IPS DF 6.9 (cell line): ENCODE measurements at places on chromosomes 13 and 19.

GRCh38 chr19:3908266-3909054 is 24.4 kb upstream of the NMRK2 start:
- no peak for DNase-seq

- DNase-seq, result no peak
These were observed 60.4 kb upstream of the ABCC4 start for GRCh38 chr13:95361686-95362085.

GRCh38 chr13:34164582-34164981 is 346.6 kb downstream of the RFC3 start:
- DNase-seq, result no peak

DNA sequence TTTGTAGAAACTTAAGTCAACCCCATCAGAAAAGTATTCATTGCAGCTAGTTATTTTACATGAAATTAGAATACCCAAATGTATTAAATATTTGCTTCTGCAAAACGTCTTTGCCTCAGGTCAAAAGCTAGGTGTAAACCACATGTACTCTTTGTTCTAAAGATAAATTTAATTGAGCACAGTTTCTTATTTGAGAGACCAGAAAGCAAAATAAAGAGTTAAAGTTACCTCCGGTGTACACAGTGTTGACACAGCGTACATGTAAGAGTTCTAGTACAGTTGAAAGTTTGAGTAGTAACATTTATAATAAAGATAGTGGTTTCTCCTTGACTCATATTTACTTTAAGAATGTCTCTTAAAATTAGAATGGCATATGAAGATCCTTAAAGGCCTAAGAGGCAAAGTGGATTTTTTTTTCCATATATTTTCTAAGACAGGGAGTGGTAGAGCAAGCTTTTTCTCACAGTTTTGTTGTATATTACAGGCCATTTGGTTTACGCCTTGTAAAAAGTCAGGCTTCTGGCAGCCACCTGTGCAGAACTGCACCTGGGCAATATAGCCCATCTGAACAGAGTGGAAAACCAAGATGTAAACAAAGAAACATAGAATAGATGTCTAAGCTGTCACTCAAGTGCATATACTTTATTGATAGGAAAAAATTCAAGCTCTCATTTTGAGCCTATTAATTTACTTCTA is 2.9 kb downstream of the LRCH1 start:
- DNase-seq, result no peak

GRCh38 chr13:99215184-99215830 is 14.7 kb downstream of the UBAC2 start:
- DNase-seq, result no peak

DNA sequence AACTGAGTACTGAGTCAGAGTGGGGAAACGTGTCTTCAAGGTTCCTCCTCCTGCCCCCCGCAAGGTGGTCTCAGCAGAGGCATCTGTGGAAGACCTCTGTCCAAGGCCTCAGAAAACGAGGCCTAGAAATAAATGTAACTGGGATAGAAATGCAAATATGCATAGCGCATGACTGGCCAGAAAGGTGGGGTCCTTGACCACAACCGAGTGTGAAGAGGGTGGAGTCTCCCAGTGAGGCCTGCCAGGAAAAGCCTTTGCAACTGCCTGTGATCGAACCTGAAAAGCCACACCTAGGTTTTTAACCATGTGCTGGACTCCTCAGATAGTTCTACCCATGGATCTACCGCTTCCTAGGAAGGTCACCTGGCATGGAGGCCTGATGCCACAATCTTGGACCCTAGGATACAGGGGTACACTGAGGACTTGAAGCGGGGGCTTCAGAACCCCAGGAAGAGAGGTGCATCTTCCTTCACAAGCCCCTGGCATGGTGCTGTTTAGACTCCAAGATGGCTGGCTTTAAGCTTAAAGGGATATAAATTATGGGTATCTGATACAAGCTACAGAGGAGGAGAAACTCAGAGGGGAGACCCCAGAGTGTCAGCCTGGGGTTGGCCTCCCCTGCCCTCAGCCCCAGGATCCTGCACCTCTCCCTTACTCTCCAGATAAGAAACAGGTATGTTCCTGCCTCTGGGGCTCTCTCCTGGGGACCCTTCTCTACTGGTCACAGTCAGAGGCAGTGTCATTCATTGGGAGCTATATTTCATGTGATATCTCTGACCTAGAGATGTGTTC is 18.3 kb upstream of the SIGLEC6 start:
- DNase-seq, result no peak

DNA sequence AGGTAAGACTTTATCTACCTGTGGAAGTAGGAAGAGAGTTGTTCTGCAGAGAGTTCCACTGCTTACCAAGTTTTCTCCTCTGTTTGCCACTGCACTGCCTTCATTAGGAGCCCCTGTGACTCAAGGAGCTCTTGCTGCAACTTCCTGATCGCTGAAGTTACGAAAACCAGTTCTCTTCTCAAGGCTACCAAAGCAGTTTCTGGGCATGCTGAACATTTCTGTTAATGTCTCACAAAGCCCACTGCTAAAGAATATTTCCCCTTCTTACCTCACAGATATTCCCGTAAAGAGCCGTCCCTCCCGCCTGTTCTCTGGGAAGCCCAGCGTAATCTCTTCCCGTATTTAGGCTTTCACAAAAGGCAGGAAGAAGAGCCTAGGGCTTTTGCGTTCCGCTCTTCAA is 82.6 kb upstream of the OXGR1 start:
- no peak for DNase-seq

- no peak for DNase-seq
These were observed 9.5 kb upstream of the LILRB4 start for GRCh38 chr19:54653181-54653809.

DNA sequence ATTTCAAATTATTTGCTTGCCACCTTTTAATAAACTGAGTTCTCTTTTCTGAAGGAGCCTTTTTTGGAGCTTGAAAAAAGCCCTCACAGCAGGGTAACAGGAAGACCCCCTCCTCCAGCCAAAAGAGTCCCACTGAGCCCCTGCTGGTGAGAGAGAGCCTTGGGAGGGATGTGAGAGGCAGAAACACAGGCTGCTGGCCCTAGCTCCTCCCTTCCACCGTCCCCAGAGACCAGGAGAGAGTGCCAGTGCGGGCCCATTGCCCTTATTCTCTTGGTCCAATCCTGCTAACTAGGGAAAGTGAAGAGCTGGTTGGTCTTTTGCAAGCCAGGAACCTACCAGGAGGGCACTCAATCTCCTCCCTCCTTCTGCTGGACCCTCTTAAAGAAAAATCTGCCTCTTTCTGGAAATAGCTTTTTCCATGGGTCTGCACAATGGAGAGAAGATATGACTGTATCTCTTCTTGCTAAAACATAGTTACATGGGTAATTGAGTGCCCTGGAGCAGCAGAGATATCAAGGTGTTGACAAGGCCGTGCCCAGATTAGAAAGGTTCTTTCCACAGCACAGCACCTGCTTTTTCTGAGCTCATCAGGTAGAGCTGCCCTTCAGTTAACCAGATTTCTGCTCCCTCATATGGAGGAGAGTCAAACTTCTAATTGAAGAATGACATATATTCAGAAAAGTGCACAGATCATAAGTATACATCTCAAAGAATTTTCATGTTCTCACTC is 113.9 kb downstream of the LRCH1 start:
- peak; percentile 58 for DNase-seq

DNA sequence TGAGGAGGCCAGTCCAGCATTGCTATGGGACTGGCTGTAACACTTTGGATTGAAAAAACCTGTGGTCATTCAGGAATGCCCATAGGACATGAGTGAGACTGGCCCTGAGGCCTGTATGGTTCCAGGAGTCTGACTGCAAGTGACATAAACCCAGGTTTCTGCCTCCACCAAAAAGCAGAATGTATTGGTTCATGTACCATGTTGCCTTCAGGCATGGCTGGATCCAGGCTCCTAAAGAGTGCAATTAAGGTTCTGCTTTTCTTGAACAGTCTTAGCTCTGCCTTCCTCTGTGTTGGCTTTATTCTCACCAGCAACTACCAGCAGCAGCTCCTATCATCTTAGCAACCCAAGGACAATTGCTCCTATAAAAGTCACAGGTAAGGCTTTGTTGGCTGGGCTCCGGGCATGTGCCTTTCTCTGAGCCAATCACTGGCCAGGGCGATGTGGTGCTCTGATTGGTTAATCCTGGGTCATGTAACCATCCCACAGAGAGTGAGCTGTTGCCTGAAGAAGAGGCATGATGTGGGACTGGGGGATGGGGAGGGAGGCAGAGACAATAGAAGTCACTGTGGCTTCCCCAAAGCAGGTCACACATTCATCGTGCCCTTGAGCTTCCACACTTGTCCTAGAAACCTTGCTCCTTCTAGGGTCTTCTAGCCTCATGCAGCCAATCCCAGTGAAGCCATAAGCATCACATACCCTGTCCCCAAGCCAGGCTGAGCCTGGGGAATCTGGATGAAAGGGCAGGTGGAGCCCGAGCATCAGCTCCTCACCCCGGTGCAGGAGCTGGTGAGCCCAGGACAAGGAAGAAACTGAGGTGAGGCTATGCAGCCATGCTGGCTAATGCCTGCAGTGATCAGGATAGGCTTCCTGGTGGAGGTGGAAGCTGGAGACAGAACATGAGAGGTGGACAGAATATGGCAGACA is 123.9 kb downstream of the URI1 start:
- no peak for DNase-seq

- DNase-seq, result no peak
These were observed 846.9 kb upstream of the MIR17HG start for GRCh38 chr13:90500569-90500968.

GRCh38 chr13:79477968-79478367 is 3.0 kb upstream of the NDFIP2 start:
- no peak for DNase-seq

GRCh38 chr13:78241278-78241919 is 322.8 kb upstream of the EDNRB start:
- peak; percentile 13 for DNase-seq

DNA sequence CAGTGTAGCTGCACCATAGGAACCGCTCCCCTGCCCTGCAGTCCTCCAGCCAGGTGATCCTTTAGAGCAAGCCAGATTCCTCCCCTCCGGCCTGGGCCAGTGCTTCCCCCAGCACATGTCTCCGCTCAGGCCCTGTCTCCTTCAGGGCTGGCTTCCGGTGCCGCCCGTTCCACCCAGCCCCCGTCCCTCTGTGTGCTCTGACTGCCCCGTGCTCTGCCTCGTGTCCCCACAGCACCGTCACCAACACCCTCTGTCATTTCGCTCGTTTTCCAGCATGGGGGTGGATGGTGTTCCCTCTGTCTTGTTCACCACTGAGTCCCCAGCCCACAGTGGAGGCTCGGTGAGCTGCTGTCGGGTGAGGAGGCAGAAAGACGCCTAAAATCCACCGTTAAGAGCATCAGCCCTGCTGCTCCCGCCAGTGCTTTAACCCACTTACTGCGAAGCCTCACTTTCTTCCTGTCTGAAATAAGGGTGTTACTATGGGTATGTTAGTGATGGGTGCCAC is 54.5 kb downstream of the TSSK6 start:
- DNase-seq, result no peak

DNA sequence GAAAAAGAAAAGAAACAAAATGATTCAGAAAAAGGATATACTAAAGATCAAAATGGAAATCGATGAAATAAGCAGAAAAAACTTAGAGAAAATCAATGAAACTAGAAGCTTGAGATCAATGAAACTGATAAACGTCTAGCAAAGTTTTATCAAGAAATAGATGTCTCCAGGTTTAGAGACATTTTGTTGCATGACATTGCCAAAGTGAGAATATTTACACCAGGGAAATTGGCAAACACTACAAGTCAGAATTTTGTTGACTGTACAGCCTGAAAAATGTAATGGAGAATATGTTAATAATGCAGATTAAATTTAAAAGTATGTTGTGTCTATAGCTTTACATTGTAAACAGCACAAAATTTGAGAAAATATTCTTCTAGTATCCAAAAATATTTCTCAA is 5.3 kb upstream of the ZNF599 start:
- no peak for DNase-seq

DNA sequence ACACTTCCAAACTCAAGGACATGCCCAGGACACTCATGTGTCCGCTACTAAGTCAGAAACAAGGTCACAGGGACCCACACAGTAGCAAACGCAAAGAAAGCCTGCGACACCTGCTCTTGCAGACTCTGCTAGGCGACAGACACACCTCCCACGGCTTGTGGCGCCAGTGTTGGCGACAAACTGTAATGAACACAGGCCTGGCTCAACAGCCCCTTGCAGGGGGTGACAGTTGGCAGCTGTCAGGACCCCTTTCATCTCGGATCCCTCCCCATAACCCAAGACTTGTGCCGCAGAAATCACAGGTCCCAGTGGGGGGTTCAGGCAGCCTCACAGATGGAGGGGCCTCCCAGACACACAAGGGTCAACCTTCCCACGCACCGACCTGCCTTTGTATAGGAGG is 364 bp downstream of the CKM start:
- no peak for DNase-seq

DNA sequence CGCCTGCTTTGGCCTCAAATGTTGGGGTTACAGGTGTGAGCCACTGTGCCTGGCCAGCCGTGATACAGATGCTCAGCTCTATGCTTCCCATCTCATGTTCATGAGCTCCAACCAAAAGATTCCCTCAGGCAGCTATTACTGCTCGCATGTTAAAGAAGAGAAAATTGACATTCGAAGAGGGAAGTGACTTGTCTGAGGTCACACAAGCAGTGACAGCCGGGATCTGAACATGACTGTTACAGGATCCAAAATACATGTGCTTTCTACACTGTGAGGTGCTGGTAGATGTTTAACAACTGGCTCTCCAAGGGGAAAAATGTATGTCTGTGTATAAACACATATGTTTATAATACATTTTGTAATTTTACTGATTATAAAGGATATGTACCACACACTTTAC is 11.3 kb downstream of the FPR1 start:
- no peak for DNase-seq

- no peak for DNase-seq
These were observed 7.0 kb upstream of the TLE6 start for GRCh38 chr19:2970201-2970835.

DNA sequence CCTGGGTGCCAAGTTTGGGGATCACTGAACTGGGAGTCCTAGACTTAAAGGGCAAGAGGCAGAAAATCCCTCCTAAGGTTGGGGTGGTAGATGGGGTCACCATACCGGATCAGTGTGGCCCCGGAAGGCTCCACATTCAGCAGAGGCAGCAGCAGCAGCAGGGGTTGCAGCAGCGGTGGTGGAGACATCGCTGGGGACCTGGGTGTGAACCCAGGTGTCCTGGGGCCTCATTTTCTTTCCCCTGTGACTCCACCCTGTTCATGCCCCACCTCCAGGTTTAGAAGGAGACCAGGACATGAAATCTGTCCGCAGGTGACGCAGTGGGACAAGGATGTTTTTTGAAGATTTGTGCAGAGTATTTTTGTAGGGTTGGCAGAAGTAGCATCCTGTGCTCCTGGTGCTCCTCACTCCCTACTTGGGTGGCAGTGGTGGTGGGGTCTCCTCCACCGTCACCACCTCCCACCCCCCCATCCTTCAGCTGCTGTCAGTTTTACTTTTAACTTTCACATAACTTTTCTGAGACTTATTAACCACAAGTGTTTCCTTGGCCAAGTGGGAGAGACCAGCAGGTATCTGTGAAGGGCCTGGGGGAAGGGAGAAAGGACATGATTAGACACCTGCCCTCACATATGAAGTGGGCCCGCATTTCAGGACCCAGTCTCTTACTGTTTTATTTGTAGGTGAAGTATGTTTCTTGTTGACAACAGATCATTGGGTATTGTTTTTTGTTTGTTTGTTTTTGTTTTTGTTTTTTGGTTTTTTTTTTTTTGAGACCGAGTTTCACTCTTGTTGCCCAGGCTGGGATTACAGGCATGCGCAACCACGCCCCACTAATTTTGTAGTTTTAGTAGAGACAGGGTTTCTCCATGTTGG is at the start of gene NAPSA:
Gene NAPSA (minus strand): TSS at position 206 of the 873 bp plus-strand sequence. CDS start 18 bp downstream, at position 188.
- no peak for DNase-seq
